Lung (tissue), 17 donors: ENCODE measurements at places on chromosomes 5 and 9.

- no peak for DNase-seq
Measured at GRCh38 chr5:66612226-66612625, 16.0 kb downstream of the MAST4 start.

DNA sequence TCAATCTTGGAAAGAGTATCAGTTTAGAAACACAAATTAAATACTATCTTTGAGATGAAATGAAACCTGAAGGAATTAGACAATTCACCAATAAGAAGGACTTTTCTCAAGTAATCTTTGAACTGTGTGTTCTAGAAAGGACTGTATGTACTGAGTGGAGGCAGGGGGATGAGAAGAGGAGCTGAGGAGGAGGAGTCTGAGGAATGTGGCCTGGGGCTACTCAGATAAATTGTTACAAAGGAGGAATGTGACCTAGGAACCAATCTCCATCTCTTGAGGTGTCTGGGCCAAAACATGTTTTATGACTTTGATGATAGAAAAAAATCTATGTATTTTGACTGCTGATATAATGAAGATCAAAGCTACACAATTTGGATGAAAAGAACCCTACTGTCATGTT is 124.3 kb upstream of the ANKRD55 start:
- no peak for DNase-seq

- no peak for DNase-seq
Measured at GRCh38 chr5:12876541-12877298, 972.5 kb upstream of the CTNND2 start.

DNA sequence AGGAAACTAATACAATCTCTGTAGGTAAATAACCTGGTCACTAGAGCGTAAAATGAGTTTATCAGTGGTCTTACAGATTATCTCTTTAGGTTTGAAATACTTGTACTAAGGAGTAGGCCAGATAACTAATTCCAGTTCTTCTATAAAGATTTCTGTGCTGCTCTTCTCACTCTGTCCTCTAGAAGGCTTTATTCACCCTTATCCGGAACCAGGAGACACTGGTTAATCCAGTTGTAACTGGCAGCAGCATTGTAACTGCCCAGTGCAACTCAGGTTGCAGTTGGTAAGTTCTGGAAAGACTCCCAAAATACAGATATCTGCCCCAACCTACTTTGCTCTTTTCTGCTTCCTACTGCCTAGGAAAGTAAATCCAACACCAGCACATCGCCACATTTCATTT is 19.8 kb downstream of the C5orf22 start:
- no peak for DNase-seq

GRCh38 chr9:35488566-35489312 is 1.2 kb upstream of the RUSC2 start:
- no peak for DNase-seq

- DNase-seq = no peak
Measured at GRCh38 chr5:67435032-67435431, 238.4 kb upstream of the CD180 start.

DNA sequence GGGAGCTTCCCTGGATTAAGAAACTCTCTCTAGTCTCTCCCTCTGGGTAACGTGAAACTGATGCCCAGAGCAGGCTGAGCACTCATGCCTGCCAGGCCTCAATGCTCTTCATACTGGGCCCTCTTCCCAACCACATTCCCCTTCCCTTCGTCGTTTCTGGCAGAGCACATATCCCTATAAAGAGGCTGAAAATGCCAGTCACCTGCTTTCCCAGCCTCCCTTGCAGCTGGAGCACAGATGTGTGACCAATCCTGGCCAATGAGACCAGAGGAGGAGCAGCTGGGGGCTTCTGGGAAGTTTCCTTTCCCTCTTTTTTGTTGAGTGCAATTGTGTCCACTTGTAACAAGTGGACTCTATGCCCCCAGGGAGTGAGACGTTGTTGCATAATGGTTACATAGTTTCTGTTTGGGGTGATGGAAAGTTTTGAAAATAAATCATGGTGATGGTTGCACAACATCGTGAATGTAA is 30.2 kb upstream of the SMIM23 start:
- no peak for DNase-seq

DNA sequence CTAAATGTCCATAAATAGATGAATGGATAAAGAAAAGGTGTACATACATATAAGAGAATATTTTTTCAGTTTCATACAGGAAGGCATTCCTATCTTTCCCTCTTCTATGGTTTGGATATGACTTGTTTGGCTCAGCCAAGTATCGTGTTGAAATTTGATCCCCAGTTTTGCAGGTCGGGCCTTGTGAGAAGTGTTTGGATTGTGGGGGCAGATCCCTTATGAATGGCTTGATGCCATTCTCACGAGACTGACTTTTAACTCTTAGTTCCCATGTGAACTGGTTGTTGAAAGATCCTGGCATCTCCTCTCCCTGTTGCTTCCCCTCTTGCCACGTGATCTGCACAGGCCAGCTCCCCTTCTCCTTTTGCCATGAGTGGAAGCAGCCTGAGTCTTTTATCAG is 421.1 kb upstream of the FTMT start:
- no peak for DNase-seq

- DNase-seq = no peak
Measured at GRCh38 chr5:62737766-62738165, 159.1 kb downstream of the LRRC70 start.

- DNase-seq = no peak
Measured at GRCh38 chr5:56466136-56466816, 233.1 kb upstream of the ANKRD55 start.

DNA sequence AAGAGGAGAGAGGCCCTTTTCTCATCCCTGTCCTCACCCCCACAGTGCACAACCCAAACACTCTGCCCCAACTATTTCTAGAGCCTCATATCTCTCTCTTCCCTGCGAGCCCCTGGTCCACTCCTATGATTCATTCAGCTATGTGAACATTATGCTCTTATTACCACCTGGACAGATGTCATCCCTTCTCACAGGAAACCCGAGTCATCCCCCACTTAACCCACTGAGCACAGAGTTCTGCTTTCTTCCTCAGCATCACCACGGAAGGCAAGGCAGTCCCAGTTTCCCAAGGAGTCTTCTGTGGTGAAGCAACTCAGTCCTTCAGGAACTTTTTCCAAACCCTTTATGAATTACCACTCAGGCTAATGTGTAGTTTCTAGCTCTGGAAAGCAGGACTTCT is 1.3 kb downstream of the DNAI1 start:
- DNase-seq = no peak
